Kidney tubule cell (primary cell): ENCODE measurements at places on chromosomes 11 and 22.

DNA sequence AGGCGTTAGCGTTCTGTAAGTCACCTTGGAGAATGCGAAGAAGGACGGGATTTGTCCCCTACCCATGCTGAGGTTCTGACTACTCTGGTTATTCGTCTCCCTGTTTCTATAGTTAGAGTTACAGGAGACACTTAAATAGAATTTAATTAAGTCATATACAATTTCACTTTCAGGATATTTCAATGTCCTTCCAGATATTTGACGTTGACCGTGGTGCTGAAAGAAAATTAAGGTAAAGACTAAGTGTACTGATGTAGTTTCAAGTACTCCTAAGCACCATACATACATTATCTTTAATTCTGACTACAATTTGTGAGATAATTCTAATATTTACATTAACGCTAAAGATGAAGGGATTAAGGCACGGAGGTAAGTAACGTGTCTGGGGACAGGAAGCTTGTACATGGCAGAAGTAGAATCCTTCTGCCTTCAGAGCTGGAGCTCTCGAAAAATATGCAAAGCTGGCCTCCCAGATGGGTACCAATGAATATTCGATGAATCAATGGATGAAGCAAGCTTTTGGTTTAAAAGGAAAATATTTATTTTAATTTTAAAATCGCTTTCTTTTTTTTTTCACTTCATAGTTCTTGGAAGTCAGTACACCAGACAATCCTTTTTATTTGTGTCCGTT, 539 bp upstream of the SLC36A4 start:
- peak; percentile 29 for DNase-seq

DNA sequence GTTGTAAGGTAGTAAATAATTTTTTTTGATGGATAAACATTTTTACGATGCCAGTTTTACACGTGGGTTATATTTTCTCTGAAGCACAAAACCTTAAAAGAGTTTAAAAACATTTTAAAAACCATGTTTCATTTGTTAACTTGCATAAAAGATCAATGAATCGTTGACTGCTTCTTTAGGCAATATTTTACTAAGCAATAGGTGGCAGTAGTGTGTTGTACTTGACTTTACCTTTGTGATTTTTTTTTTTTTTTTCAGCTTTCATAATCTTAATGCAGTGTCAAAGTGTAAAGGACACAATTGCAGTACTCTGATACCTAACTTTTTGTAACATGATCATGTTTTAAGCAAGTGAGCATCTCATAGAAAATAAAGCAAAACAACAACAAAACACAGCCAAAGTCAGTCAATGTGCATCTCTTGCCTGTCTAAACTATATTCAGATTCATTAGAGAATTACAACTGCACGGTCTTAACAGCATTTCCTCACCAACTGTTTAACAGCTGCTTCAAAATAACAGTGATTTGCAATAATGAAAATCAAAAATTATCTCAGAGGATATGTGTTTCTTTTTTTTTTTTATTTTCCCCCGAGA, 27.7 kb downstream of the DNAJC24 start:
- peak; percentile 19 for DNase-seq

DNA sequence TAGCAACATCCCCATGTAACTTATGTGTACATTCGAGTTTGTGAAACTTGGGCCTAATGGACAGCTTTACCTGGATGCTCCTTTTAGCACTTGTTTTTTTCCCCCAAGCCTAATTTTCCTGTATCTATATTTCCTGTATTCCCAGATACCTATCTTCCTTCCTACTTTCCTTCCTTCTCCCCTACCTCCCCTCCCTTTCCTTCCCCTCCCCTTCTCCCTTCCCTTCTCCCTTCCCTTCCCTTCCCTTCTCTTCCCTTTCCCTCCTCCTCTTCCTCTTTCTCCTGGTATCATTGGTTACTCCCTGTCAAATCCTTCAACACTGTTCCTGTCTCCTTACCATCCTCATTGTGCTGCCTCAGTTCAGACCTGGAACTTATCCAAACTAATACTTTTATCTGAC, 111.8 kb downstream of the HIPK3 start:
- DNase-seq = no peak

DNA sequence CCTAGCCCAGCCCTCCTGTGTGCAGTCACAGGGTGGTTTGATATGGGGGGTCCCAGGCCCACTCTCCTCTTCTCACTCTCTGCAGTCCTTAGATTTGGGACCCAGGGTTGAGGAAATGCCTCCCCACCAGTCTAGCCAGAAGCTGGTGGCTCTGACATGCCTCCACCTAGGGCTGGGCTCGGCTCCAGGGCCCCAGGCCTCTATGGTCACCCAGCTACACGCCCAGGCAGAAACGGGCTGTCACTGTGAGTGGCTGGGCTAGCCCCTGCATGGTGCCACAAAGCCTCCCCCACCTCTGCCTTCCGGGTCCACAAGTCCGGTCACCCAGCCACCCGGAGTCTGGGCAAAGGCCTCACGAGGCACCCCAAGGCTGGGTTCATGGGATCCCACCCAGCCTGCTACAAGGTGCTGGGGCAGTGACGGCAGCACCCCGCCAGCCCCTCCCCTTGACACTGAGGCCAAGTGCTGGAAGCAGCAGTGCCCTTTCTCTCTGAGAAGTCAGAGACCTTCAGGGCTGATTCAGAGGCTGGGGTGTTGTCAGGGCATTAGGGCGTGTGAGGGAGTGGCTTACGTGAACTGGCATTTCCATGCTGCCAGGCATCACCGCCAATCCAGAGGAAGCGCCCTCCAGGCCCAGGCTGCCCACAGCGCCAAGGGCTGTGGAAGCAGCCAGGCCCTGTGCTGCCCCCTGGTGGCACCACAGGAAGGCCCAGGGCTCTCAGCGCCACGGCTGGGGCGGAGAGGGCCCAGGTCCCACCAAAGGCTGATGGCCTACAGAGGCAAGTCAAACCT, 638 bp upstream of the PITPNM1 start:
- peak; percentile 99 for DNase-seq

DNA sequence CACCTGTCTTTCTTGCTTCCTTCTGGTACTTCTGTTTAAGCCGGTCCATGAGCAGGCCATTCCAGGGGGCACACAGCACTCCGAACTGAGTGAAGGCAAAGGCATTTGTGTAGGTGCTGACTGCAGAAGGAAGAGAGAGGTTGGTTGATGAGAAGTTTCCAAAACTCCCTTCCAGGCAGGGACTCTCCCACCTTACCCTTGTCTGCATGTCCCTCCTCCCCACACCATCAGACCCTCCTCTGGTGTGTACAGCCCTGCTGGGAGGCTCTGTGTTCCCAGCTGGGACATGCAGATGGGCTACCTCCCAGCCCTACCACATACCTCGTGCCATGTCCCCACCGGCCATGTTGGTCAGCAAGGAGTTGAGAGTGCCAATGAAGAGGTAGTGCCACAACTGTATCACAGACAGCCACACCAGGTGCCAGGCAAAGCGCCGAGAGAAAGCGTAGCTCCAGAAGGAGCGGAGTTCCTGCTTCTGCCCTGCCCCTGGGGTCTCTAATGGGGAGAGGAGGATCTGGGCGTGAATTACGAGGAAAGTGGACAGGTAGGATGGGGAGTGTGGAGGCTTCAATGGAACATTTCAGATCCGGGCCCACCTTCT, 12.2 kb downstream of the SLC43A3 start:
- DNase-seq = no peak

DNA sequence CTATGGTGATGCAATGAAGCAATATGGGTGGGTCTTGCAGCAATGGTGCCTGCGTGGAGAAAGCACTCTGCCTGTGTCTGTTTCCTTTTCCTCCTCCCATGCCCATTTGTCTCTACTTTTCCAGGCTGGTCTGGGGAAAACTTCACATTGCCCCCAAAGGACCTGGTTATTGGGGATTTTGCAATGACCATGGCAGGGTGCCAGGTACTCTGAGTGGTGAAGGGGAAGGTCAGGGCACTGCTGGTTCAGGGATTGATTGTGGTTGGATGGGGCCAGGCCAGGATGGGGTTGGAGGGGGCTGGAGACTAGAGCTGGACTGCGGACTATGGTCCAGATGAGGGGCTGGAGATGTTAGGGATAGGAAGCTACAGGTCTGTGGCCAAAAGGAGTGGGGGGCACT, 92.1 kb downstream of the INSC start:
- DNase-seq = no peak

- DNase-seq = no peak
These were observed 97.5 kb downstream of the TSPAN18 start for GRCh38 chr11:44824300-44824704.

GRCh38 chr22:50699001-50699755, 26.6 kb downstream of the SHANK3 start:
- DNase-seq = no peak

DNA sequence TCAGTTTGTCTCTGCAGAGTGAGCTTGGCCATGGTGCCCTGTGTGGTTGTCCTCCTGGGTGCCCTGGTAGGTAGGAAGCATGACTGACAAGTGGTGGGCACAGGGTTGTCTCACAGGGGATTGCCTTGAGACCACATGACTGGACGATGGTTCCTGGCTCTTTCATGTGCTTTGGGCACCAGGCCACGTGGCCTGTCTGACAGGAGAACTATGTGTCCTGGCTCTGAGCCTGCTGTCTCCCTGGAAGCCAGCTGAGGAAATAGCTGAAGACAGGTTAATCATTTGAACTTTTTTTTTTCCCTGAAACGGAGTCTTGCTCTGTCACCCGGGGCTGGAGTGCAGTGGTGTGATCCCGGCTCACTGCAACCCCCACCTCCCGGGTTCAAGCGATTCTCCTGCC, 93.2 kb downstream of the LDLRAD3 start:
- peak; percentile 88 for DNase-seq

- no peak for DNase-seq
These were observed 961 bp downstream of the IPO7 start for GRCh38 chr11:9385327-9385899.

GRCh38 chr11:125253795-125254525, 89.4 kb downstream of the PKNOX2 start:
- DNase-seq = no peak

DNA sequence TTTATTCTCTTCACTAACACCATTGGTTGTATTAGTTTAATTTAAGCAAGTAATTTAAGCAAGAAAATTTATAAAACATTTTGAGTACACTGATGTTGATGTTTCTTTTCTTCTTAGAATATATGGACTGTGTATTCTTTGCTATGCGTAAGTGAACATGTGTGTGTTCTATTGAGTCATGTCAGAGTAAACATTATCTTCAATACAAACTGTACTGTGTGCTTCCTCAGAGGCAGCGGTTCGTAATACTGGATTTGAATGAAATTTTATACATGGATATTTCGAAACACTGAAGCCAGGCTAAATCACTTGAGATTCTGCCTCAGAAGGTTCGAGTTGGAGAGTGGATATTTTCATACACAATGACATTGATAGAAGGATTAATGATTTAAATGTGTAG, 452.6 kb downstream of the LUZP2 start:
- DNase-seq = no peak

DNA sequence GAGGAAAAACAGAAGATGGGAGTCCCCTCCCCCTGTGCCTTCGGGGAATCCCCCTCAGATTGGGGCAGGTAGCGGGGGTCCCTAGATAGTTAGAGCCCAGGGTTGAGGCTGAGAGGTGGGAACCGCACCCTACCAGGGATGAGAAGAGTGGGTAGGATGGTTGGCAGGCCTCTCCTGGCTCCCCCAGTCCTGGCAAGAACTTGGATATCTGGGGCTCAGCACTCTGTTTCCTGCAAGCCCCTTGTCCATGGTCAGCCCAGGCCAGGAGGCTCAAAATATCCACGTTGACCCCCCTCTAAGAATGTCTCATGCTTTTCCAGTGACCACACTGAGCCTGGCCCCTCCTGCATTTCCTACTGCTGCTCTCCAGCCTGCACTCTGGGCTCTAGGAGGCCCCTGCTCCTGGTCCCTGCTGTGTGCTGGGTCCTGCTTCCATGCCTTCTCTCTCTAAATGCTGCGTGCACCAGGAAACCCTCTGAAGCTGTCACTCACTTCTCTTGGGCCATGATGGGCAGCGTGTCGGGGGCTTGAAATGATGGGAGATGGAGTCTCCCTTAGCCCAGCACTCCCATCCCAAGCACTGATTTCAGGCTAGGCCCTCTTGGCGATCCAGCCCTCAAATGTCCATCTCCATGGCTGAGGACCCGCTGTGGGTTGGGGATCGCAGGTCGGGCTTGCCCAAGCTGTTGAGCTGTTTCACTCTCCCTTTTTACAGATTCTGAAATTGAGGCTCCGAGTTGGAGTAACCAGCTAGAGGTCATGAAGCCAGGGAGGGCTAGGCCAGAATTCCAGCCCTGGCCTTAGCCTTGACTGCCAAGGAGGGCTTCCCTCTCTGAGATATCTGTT, 2.0 kb downstream of the MAP3K11 start:
- DNase-seq = peak; percentile 9

DNA sequence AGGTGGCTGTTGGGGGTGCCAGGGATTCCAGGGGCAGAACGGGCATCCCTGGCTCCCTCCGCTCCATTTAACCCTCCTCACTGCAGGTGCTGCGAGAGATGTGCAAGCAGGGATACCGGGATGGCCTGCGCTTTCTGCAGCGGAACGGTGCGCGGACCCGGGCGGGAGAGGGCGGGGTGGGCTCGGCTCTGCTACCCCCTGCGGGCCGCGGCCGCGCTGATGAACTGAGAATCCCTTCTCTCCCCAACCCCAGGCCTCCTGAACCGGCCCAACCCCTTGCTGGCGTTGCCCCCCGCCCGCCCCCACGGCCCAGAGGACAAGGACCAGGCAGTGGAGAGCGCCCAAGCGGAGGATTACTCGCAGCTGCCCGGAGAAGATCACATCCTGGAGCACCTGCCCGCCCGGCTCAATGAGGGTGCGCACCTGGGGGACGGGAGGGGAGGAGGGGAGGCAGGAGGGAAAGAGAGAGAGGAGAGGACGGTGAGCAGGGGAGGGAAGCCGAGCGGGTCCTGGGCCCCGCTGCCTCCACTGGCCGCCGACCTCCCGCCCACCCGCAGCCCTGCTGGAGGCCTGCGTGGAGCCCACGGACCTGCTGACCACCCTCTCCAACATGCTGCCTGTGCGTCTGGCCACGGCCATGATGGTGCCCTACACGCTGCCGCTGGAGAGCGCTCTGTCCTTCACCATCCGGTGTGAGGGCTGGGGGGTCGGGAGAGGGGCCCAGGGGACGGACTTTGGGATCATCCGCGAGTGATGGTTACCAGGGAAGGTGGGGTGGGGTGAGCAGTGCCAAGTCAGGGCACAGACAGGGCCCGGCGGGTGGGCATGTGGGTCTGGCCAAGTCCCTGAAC, 4.1 kb upstream of the CRACR2B start:
- DNase-seq = no peak

- DNase-seq = peak; percentile 54
These were observed 39.9 kb downstream of the SERGEF start for GRCh38 chr11:17972987-17973386.

DNA sequence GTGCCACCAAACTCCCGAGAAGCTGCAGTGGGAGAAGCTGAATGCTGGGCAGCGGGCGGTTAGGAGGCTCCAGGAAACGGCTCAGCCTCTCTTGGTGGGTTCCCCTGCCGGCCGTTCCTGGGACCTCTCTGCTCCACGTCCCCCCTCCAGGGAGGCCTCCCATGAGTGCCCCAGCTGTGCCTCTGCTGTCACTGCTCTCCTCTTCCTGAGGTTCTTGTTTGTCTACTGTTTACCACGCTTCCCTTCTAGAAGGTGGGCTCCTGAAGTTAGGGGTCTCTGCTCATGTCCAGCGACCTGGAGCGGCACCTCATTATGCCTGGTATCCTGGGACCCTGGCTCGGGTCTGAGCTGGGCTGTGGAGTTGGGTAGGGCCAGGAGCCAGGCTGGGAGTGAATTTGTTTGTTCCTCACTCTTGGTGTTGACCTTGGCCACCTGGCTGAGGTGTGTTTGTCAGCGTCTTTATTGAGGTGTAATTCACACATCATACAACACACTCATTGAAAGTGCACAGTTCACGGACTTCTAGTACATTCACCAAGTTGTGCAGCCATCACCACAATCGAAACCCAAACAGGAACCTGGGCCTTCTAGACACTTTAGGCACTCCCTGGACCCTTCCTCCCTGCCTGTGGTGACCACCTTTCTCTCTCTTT, 37.8 kb upstream of the GRAMD4 start:
- DNase-seq = no peak

- no peak for DNase-seq
These were observed 267.9 kb downstream of the CASP12 start for GRCh38 chr11:104630352-104630751.
